Fibroblast of skin of left quadriceps (primary cell): ENCODE measurements at places on chromosomes 3 and 15.

DNA sequence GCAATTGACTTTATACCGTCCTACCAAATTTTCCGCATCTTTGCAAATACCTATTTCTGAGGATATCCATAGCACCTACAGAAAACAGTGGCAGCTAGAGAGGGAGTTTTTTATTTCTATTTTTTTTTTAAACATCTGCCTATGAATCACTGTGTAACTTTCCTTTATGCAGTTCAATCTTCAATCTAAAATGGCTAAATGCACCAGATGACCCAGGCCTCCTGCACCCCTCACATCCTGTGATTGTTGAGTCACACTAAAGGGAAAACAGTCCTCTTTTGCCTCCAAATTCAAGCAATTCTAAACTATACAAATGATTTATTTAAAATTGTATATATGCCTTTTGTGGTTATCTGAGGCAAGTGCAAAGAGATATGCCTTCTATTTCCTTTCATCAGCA lies 20.1 kb upstream of the BCL6 start:
- DNase-seq, result no peak

DNA sequence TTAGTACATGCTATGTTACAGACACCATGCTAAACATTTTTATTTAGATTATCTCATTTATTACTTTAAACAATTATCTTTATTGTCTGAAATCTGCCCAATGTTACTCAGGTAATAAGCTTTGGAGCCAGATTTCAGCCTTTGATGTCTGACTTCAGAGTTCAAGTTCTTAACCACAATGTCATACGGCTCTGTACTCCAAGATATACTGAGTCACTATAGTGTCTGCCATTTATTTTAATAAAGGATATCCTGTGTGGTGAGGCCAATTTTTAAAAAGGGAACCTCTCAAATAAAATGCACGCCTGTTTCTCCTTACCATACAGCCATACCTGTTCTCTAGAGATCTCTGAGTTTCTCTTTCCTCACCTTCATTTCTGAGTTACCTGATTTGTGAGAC lies 193.1 kb downstream of the EPHA3 start:
- no peak for DNase-seq

DNA sequence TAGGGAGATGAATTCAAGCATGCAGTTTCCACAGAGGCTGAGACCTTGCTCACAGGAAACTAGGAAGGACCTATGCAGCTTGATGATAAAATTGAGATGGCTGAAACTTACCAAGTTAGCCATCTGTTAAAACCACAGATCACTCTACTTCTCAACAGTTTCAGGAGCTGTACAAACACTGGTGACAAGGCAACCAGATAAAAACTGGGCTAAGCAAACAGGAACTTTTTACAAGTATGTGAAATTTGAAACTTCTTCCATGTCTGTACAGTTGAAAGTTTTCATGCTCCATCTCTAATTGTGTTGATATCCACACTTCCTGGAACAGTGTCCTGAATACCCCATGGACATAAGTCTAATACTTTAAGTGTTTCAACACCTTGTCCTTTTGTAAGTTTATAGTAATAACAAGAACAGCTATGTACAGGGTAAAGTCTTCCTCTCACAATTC lies 78.2 kb downstream of the FAIM start:
- DNase-seq, result peak; percentile 88

DNA sequence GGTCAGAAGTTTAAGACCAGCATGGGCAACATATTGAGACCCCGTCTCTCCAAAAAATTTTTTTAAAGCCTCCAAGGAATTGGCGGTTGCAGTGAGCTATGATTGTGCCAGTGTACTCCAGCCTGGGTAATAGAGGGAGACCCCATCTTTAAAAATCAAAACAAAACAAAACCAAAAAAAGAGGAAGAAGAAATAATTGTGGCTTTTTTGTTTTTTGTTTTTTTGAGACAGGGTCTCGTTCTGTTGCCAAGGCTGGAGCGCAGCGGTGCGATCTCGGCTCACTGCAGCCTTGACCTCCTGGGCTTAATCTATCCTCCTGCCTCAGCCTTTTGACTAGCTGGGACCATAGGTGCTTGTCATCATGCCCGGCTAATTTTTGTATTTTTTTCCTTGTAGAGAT lies 4.5 kb upstream of the SLC30A4 start:
- no peak for DNase-seq

GRCh38 chr3:55330355-55330754 lies 156.8 kb downstream of the WNT5A start:
- DNase-seq, result peak; percentile 81

DNA sequence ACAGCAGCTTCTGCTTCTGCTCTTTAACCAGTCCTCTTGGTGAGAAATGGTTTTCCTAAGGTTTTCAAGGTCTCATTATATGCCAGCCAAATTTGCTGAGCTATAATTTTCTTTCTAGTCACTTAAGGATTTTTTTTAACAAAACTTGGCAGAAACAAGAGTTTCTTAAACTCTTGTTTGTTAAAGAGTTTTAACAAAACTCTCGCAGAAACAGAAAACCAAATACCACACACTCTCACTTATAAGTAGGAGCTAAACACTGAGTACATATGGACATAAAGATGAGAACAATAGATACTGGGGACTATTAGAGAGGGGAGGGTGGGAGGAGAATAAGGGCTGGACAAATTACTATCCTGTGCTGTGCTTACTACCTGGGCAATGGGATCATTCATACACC lies 908.3 kb downstream of the TUSC7 start:
- no peak for DNase-seq
